GM23248 (cell line): ENCODE measurements at places on chromosomes 7 and 10. TPM values are rescaled to one million over a fixed set of nuclear protein-coding genes. Genes with fewer than 3 reads are reported as not detected.

The ATG9B gene
- 0.79 and 0.81 TPM in 2 replicates for polyA plus RNA-seq

The NUTM2A gene
- not detected in 2 replicates for polyA plus RNA-seq

The ASZ1 gene
- not detected in 2 replicates for polyA plus RNA-seq

The MOGAT3 gene
- polyA plus RNA-seq = not detected in 2 replicates

The KLF14 gene
- 0.24 and 0.25 TPM in 2 replicates for polyA plus RNA-seq

The SYT15 gene
- 2.3 and 3.0 TPM in 2 replicates for polyA plus RNA-seq

The LIPK gene
- polyA plus RNA-seq = not detected in 2 replicates

The AFAP1L2 gene
- polyA plus RNA-seq = not detected in 2 replicates

The GIMAP8 gene
- polyA plus RNA-seq = not detected in 2 replicates

The JCAD gene
- 17.1 and 21.1 TPM in 2 replicates for polyA plus RNA-seq

The METTL27 gene
- polyA plus RNA-seq = 6.0 and 6.5 TPM in 2 replicates

The TBRG4 gene
- polyA plus RNA-seq = 55.8 and 58.4 TPM in 2 replicates

The EPHB6 gene
- 0.98 and 1.2 TPM in 2 replicates for polyA plus RNA-seq

The FEZF1 gene
- not detected in 2 replicates for polyA plus RNA-seq

The NSMCE4A gene
- polyA plus RNA-seq = 25.6 and 26.3 TPM in 2 replicates

The ZNF467 gene
- not detected in 2 replicates for polyA plus RNA-seq

The TMEM176A gene
- not detected in 2 replicates for polyA plus RNA-seq

The FOXK1 gene
- polyA plus RNA-seq = 7.4 and 8.5 TPM in 2 replicates

The SLC13A1 gene
- polyA plus RNA-seq = not detected in 2 replicates

The PLAC9 gene
- 117 and 118 TPM in 2 replicates for polyA plus RNA-seq

The NPSR1 gene
- not detected in 2 replicates for polyA plus RNA-seq

The UPK3B gene
- polyA plus RNA-seq = not detected in 2 replicates

The PPP1R9A gene
- polyA plus RNA-seq = 0.03 TPM in 1 of 2 replicates, not detected in the other

The CTAGE15 gene
- polyA plus RNA-seq = not detected in 2 replicates

The CUBN gene
- 0.23 and 0.41 TPM in 2 replicates for polyA plus RNA-seq

The GARIN1A gene
- polyA plus RNA-seq = 0.28 and 0.42 TPM in 2 replicates

The ORC5 gene
- 24.0 and 24.9 TPM in 2 replicates for polyA plus RNA-seq

The NXPH1 gene
- polyA plus RNA-seq = not detected in 2 replicates

The FAM25A gene
- not detected in 2 replicates for polyA plus RNA-seq

The GRM8 gene
- polyA plus RNA-seq = not detected in 2 replicates

The VTI1A gene
- 25.3 and 26.4 TPM in 2 replicates for polyA plus RNA-seq
